ENCODE measurements at places on chromosomes 5 and 9.

- DNase-seq = no peak
Observed at GRCh38 chr5:14807471-14807870, 64.1 kb downstream of the ANKH start.

DNA sequence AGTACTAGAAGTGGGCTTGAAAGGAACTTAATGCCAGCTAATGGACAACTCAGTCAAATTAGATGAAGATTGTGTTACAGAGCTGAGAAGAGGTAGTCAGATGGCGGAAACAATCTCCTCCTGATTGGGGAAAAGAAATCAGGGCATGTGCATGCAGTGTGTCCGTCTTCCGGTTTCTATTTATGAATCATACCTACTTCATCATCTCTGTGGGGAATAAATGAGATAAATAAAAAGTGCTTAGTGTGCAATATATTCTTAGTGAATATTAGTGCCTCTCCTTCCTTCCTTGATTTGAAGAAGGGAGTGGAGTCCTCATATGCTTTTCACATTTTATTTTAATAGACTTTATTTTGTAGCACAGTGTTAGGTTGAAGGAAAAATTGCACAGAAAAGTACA, 108.7 kb upstream of the NFIL3 start:
- no peak for DNase-seq

GRCh38 chr5:42108468-42108867, 183.4 kb downstream of the FBXO4 start:
- no peak for DNase-seq

GRCh38 chr5:156819537-156819936, 30.6 kb upstream of the PPP1R2B start:
- DNase-seq = no peak

DNA sequence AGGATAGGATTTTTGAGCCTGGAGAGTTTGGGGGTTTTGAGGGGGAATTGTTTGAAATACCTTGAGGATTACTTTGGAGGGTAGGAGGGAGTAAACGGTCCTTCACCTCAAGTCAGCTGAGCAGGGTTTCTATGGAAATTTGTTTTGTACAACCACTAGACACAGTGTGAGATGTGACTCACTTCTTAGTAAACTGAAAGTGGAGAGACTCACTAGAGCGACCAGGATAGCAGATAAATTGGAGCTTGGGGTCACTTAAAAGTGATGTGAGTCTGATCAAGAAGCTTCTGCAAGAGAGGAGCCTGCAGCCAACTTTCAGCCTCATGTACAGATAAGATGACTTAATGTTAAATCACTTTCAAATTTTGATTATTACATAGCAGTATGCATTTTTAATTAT, 1945.9 kb upstream of the NUDT12 start:
- no peak for DNase-seq

DNA sequence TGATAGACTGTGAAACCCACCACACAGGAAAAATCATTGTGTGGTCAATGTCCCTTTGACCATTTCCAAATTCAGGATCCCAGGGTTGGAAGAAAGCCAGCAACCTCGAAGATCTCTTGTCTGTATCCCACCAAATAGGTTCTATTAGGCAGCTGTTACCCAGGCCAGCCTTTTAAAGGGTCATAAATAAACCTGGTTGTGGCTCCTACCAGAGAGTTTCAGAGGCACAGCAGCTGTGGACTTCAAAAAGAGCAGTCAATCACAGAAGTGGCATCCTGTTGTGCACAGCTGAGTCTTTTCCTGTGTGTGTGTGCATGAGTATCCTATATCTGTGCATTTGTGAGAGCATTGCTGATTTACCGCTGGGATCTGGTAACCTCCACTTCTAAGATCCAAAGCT, 23.7 kb upstream of the OR2S2 start:
- no peak for DNase-seq

GRCh38 chr9:27206041-27206440, 90.9 kb downstream of the EQTN start:
- DNase-seq = no peak

DNA sequence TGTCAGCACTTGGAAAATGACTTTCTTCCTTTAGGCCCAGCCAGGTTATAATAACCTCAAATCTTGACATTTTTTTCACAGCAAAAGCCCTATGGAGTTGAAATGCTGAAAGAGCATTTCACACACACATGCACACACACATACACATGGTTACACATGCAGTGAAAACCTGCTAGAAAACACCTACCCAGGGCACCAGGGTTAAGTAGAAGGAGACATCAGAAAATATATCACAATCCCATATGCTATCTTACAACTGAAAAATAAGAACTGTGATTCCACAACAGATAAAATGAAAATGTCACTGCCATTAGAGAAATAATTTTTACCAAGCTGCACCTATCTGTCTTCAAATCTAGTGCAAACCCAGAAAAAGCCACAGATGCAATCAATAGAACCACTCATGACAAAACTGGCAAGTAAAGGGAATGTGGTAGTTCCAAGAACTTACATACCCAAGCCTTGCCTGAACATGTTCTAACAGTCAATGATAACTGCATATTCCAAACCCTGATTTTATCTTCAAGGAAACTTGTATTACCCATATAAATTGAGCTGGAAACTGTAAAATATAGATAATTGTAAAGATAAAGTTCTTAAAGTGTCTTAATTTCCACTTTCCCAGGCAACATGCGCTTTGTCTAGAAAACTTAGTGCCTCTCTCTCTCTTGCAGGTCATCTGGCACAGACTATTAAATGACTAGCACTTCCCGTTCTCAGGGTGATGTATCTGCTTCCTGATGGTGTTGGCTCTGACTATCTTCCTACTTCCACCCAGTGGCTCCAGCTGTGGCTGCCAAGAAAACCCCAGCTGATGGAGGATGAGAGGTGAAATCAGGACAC, 250.2 kb upstream of the PTGER4 start:
- DNase-seq = no peak

DNA sequence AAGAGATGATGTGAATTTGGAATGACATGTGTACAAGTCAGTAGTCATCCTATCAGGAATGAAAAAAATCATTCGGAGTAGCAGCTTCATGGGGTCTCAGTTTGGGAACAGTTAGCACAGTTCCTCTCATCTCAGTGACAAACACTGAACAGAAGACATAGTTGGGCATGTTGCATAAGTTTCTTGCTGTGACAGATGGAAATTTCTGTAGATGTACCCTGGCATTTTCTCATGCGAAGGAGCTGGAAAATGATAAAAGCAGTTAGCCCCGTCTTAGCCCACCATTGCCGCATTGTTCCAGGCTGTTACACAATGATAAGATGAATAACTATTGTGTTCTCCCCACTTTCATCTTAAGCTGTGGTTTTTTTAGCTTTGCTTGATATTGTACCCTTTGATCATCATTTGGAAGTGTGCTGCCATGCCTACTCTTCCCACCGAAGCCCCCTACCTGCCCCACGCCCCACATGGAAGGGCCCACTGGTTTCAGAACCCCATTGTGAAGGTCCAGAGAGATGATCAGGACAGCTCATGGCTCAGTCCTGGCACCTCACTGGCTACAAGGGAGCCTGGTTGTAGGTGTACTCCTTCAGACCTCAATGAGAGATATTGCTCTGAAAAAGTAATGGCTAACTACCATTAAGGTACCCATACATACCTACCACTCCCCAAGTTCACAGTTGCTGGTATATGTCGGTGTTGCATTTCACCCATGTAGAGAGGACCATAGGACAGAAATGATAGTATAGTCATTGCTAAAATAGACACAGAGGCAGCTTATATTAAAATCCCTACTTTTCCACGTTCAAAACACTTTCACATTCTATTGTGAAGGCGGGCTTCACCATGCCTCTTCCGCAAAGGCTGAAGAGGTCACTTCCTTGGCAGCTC, 38.8 kb downstream of the SFXN1 start:
- no peak for DNase-seq

GRCh38 chr5:109905906-109906305, 216.2 kb downstream of the MAN2A1 start:
- DNase-seq = no peak

DNA sequence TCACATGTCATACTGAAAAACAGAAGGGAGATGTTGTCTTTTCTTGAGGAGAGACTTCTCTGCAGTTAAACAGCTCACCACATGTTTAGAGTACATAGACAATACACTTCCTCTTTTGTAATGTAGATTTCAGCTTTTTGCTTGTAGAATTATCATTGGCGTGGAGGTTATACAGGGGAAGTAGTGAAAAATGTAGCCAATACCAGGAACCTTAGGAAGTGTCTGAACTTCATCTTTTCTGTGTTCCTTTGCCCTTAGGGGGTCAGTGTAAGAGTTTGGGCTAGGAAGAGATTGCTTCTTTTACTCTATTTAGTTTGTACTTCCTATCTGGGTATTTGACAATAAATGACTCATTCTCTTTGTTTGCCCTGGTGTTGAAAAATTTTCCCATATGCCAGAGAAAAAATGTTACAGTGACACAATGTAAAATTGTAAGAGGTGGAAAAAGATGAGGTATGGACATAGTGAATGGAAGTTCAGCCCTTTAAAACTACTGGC, 21.0 kb upstream of the CDKN2B start:
- DNase-seq = no peak

GRCh38 chr9:130128733-130129431, 43.3 kb upstream of the NCS1 start:
- DNase-seq = peak; percentile 77

- DNase-seq = no peak
Observed at GRCh38 chr9:68719847-68720246, 14.8 kb downstream of the PIP5K1B start.

- DNase-seq = peak; percentile 41
Observed at GRCh38 chr5:141940695-141941271, 17.1 kb downstream of the DELE1 start.

- DNase-seq = no peak
Observed at GRCh38 chr5:52787600-52788504, at the start of the genes ITGA1 and PELO. Gene ITGA1, plus strand, starts transcription at chr5:52787916. Its CDS starts 438 bp downstream, at chr5:52788354. Gene PELO, plus strand, starts transcription at chr5:52787916. Its CDS starts 12,479 bp downstream, at chr5:52800395.

DNA sequence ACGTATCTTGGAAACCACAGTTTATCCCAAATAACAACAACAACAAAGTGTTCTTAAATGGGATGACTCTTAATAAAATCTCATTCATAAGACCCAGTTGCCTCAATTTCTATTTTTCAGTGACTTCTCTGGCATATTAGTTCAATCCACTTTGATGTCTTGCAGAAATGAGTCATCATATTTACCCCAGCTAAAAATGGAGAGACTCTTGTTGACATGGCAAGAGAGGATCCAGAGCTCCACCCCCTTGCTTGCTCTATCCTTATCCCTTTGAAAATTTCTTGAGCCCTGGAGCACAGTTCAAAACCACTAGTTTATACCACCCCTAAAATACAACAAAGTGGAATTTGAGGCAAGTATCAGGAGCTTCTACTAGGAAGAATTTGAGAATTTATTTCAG, 20.8 kb downstream of the VCAN start:
- no peak for DNase-seq

GRCh38 chr5:157390551-157391297, 69.3 kb upstream of the NIPAL4 start:
- DNase-seq = peak; percentile 78

DNA sequence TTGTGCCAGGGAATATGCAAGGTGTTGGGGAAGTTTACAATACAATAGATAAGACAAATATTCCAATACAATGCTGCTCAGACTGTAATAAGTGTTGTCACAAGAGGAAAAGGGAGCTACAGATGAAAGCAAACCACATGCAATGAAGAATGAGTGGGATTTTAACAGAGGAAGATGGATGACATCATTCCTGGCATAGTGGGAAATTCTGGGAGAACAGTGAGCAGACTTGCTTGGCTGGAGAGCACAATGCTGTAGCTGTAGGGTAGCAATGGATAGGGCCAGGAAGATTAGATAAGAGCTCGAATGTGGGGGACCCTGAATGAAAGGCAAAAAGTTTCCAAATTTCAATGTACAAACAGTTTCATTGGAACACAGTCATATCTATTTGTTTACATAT, 9.5 kb upstream of the DPYSL3 start:
- DNase-seq = no peak

GRCh38 chr9:14095277-14095676, 218.7 kb downstream of the NFIB start:
- no peak for DNase-seq

DNA sequence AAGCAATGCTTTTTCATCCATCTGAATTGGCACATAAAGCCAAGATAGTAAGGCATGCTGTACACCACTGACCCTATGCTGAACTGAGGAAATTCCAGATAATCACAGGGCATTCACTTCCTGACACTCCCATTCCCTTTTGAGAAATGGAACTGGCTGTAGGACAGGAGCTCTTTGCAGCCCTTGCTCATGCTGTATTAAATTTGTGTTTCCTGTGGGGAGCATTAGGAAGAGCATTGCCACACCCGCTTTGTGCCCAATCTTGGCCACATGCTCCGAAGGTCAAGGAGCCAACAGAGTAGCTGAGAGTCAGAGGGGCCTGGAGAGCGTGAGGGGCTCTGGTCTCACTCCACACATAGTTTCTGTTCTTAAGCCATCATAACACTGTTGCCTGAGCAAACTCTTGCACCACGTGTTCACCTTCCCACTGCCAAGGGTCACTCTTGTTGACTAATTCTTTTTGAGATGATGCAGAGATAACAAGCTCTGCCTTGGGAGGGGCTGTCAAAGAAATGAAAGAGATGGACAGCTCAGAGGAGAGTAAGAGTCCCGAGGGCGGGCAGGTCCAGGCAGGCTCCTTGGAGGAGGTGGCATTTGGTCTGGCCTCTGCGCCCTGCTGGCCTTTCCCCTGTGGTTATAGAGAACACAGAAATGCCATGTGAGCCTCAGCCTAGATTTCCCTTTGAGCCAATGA, 31.7 kb upstream of the ARAP3 start:
- DNase-seq = no peak

DNA sequence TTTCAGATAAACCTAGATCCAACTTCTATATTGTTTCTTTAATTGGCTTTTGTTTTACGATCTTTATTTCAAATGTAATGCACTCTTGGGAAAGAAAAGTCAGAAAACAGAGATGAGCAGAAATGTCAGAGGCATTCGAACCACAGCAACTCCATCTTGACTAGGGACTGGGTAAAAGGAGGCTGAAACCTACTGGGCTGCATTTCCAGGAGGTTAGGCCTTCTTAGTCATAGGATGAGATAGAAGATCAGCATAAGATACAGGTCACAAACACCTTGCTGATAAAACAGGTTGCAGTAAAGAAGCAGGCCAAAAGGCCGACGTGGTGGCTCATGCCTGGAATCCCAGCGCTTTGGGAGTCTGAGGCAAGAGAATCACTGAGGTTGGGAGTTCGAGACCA, 30.5 kb upstream of the DAPK1 start:
- no peak for DNase-seq

DNA sequence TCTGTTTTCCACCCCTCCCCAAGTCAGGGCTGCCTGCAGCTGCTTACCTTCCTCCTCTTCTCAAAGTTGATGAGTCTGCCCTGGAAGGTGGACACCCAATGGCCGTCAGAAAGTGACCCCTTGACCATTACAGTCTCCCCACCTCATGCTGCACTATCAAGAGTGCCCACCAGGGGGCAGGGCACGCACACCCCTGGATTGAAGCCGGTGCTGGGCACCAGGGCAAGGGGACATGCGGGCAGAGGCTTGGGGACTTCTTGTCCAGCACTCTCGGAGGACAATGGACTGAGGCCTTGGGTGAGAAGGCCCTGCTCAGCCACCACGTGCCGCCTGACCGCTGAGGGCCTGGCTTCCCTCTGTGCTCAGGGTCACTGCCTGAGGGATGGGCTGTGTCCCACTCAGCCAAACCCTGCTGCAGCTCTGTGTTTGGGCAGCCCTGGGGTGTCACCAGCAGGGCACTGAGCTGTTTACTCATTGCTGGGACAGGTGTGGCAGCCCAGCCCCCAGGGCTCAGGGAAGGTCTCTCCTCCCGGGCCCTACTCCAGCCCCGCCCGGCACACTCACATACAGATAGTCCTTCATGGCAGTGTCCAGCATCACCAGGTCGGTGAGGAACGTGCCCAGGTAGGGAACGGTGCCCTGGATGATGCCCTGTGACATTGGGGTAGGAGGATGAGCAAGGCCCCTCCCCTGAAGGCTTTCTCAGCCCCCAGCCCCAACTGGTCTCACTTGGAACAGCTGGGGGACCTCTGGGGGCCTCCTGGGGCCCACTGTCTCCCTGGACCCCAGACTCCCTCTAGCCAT, 17.7 kb downstream of the RALGDS start:
- no peak for DNase-seq
